ENCODE measurements at places on chromosomes 3 and 15.

DNA sequence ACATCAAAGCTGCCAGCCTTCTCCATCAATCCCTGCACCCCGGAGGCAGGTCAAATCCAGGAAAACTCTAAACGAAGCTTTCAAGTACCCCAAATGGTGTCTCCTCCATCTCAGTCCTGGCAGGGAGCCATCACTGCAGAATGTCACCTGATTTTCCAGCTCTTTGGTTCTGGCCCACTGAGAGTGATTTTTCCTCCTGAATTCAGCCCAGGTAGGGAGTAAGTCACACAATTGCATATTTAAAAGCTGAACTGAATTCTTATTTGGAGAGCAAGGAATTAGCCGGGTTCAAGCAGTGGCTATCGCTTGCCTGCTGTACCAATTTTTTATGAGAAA is 5.3 kb downstream of the RFTN1 start:
- DNase-seq: no peak

DNA sequence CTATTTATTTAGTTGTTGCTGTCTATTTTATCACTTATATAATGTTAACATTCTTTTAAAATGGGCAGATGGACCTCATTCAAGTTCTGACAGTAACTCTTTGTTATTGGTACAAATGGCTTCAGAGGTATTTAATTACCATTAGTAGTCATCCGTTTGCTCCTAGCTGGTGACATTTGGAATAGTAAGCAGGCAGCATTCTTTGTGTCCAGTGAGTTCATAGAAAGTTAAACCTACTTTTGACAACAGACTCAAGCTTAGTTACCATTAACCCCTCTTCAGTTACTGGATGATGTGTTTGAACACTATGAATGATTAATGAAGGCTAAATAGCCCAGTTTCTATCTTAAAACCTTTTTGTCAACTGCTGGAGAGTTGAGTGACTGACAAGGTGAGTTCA is 500.7 kb upstream of the ATP11B start:
- DNase-seq: no peak

GRCh38 chr15:93428150-93428549 is 339.1 kb upstream of the RGMA start:
- no peak for DNase-seq

GRCh38 chr15:96300836-96301235 is 29.7 kb upstream of the NR2F2 start:
- no peak for DNase-seq

DNA sequence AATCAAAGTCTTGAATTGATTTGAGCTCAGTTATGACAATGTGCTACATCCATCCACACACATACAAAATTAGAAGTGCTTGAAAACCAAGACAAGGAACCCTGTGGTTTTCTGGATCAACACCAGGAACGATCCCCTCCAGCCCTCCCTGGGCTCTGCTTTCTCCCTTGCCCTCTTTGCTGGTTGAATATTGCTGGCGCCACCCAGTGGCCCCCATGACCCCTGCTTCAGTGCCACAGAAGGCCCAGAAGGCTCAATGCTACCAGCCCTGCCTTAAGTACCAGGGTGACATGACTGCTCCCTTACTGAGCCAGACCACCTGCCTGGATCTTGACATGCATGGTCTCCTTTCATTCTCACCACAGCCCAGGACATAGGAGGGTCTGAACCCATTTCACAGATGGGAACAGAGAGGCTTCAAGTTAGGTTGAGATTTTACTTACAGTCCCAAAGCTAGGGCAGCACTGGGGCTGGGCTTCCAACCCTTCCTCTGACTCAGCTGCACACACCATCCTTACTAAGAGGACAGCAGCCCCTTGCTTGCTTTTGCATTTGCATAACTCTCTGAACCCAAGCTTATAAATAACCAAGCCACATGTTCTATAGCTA is 15.0 kb downstream of the IL12A start:
- DNase-seq: no peak

- no peak for DNase-seq
Measured at GRCh38 chr3:6605227-6605626, 255.7 kb upstream of the GRM7 start.

GRCh38 chr15:52023169-52023922 is 4.3 kb downstream of the MAPK6 start:
- no peak for DNase-seq

DNA sequence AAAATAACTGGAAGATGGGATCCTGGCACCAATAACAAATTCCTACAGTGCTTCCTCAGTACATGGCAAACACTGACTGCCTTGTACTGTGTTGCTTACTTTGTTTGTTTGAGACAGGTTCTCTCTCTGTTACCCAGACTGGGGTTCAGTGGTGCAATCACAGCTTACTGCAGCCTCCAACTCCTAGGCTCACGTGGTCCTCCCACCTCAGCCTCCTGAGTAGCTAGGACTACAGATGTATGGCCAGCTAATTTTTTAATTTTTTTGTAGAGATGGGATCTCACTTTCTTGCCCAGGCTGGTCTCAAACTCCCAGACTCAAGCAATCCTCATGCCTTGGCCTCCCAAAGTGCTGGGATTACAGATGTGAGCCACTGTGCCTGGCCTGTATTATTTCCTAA is 3.7 kb upstream of the ALPK3 start:
- no peak for DNase-seq

DNA sequence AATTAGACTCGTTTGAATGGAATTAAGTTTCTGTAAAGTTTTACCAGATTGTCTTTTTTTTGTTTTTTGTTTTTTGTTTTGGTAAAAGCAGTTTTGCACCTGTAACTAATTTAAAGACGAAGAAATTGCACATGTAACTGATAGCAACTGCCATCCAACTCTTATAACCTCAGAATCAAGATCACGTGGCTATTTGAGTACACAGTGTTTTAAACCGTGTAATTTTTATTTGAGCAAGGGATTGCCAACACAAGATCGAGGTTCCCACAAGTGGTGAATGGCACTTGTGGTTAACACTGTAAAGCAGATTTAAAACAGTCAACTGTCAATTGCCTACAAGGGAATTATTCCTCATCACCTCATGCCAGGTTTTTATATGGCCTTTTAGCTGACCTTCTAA is 67.3 kb downstream of the PPARG start:
- DNase-seq: no peak

- DNase-seq: no peak
Measured at GRCh38 chr15:50943638-50944037, 35.2 kb downstream of the AP4E1 start.

- DNase-seq: no peak
Measured at GRCh38 chr3:112973325-112974177, 1.4 kb downstream of the CD200R1 start.

DNA sequence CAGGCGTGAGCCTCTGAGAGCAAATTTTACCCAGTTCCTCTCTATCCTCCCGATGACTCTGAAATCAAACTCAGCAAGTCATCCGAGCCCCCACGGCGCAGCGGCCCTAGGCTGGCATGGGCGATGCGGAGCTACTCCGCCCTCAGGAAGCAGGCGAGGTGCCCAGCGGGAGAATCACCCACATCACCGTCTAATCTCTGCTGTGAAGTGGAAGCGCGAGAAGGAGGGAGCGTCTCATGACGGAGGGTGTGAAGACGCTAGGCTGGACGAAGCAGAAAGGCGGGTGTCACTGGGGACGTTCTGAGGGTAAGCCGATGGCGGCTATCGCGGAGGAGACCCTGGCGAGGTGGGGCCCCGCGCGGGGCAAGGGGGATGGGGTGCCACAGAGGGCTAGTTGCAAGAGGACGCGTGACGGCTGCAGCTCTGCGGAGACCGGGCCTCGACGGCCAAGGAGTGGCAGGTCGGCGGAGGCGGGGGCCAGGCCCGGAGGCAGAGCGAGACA is 9.1 kb upstream of the GNAI2 start:
- no peak for DNase-seq

GRCh38 chr3:116981089-116981488 is 271.5 kb downstream of the TUSC7 start:
- no peak for DNase-seq

DNA sequence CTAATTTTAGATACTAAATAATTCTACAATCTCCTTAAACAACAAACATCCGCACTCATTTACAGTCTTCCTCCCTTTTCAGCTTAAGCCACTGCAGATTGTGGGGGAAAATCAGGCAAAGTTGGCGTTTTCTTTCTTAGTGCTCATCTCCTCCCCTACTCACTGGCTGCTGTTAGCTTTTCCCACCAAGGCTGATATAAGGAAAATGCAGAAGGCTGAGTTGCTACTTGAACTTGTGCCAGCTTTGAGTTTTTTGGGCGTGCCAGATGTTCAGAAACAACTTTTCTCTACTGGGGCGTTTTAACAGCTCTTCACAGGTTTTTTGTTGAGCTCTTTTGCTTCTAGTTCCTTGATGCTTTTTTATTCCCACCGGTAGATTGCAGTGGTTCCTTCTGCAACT is 222.0 kb downstream of the PYDC2 start:
- DNase-seq: no peak

- no peak for DNase-seq
Measured at GRCh38 chr15:63073497-63074172, 31.1 kb downstream of the TPM1 start.

DNA sequence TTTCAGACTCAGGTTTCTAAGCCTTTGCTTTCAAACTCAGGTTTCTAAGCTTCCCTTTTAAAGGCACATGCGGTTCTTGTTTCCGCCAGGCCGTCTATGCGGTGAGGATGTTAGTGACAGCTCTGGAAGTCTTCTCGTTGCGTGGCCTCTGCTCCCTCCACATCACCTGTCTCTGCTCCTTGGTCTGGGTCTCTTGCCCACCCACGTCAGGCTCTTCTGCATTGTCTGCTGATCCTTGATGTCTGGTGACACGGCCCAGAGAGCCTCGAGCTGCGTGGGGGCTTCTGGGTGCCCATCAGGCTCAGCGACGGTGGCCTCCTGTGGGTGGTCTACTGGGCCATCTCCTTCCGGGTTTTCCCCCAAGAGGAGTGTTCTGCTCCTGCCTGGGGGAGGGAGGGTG is 30.5 kb downstream of the KLF13 start:
- DNase-seq: no peak

DNA sequence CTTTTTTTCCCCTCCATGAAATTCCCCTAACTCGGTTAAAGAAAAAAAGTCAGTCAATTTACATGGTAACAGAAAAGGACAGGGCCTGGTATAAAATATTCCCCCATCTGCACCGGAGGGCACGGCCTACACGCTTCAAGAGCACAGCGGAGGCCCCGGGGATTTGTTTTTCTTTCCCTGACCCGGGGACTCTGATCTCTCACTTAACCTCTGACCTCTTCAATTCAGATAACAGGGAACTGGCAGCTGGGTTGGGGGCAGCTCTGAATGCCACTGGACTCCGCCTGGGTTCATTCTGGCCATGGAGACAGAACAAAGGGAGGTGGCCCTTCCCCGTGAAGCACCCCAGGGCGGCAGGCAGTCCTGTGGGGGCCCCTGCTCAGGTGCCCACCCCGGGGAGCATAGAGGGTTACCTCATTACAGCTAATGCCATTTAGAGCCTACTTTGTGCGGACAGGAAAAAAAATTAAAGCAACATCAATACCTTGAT is 257.5 kb downstream of the SHQ1 start:
- DNase-seq: no peak

- DNase-seq: no peak
Measured at GRCh38 chr15:75727851-75728715, 15.4 kb upstream of the CSPG4 start.

DNA sequence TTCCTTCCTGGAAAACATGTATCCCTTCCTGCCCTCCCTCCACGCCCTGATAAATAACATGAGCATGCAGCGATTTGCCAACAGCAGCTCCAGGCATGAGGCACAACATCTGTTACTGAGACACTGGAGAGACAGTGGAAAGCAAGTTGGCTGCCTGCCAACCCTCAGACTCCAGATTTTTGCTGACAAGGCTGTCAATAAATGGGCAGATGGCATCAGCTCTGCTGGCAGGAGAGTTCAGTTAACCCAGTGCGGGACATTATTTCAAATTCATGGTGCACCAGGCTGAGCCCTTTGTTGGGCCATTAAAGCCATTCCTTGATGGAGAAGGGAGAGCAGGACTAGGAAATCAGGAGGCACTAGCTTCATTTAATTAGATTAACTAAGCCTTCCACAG is 293.3 kb downstream of the MEX3B start:
- peak; percentile 1 for DNase-seq

GRCh38 chr3:127775398-127776109 is 46.8 kb downstream of the MGLL start:
- DNase-seq: peak; percentile 78

- DNase-seq: no peak
Measured at GRCh38 chr3:109643590-109643989, 306.2 kb upstream of the DPPA4 start.

GRCh38 chr15:69876064-69876940 is 221.4 kb downstream of the TLE3 start:
- DNase-seq: no peak

- DNase-seq: no peak
Measured at GRCh38 chr3:40737343-40737742, 212.6 kb downstream of the ZNF621 start.

- DNase-seq: no peak
Measured at GRCh38 chr3:52400275-52400793, 44.6 kb downstream of the SEMA3G start.

GRCh38 chr3:56303487-56303886 is 164.8 kb downstream of the ERC2 start:
- no peak for DNase-seq

DNA sequence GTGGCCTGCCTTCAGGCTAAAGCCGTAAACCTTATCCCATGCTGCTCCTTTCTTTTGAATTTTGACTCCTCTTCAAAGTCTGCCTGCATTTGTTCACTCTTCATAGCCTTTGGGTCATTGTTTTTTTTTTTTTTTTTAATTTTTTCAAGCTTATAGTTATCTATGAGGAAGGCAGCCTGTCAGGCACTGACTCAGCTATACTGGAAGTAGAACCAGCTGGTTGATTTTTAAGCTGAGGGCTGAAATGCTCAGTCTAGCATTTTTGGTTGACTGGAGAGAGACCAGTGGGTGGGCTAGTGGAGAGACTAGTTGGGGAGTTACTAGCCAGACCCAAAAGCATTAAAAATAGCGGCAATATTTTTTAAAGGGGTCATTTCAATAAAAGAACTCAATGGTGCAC is 44.1 kb downstream of the C3orf20 start:
- no peak for DNase-seq

GRCh38 chr3:154728285-154728684 is 298.3 kb upstream of the GPR149 start:
- no peak for DNase-seq

DNA sequence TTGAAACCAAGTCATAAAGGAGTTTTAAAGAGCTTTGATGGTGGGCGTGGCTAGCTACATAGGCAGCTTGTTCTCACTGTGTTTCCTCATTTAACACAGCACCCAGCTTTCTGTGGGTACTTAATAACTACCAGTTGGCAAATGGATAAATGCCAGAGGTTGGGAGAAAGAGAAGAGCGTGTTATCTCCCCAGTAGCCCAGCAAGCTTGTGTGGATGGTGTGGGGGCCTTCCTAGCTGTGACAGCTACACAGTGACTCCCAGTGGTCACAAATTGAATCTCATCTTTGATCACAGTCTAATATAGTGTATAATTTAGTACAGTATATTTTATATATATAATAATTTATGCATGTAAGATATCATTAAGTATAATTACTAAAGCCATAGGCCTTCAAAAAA is 984.1 kb downstream of the EPHA3 start:
- DNase-seq: peak; percentile 69

- DNase-seq: no peak
Measured at GRCh38 chr3:113728661-113729060, 17.4 kb downstream of the NAA50 start.
